ENCODE measurements at places on chromosomes 2 and 18.

GRCh38 chr2:147845411-147845971, 662 bp downstream of the ACVR2A start:
- no peak for DNase-seq

DNA sequence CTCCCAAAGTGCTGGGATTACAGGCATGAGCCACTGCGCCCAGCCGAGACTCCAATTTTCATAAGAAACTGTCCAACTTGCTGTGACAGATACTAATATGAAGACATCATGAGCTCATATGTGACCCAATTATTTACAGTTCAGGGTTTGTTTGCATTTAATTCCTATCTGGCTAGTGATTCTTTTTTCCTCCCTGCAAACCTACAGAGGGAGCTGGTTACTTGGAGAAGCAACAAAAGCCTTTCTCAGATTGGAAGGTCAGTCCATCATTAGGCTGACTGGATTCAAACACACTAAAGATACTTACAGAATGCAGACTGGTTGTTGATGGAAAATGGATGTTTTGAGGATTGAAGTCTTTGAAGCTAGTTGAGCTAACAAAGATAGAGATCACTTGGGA, 176.4 kb downstream of the ANKRD44 start:
- no peak for DNase-seq

GRCh38 chr18:28013066-28013465, 163.9 kb downstream of the CDH2 start:
- DNase-seq, result no peak

- DNase-seq, result no peak
These were observed 216.3 kb upstream of the DTNA start for GRCh38 chr18:34493566-34494358.

GRCh38 chr2:64214281-64215115, 70.3 kb upstream of the PELI1 start:
- no peak for DNase-seq

GRCh38 chr2:197092431-197092830, 165.9 kb upstream of the PGAP1 start:
- DNase-seq, result no peak

DNA sequence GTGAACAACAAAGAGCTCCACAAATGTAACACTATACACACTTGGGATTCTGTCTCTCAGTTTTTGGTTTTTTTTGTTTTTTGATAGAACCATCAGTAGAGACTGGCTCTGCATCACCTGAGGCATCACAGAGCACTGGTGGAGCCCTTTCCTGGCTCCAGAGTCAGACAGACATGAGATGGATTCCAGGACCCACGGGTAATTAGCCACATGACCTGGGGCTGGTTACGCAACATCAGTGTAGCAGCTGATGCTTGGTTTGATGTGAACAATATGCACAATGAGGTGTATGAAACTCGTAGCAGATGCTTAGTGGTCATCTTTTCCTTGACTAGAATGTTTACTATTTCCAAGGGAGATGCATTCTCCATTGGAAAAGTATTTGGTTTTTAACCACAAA, 40.7 kb downstream of the CMPK2 start:
- DNase-seq, result no peak

DNA sequence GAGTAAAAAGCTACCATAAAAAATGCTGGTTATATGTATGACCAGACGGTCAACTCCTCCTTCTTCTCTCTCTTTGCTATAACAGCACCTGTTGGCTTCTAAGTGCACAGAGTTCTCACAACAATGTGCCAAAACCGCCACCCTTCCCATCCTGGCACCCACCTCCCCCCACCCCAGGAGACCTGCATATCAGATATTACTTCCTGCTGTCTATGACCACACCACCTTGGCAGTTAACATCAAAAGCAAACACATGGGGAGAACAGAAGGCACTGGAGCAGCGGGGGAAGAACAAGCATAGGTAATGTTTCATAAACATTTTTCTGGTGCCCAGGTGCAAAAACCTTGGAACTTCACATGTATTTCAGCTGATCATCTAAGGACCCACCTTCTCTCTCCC, 15.5 kb downstream of the SPRED2 start:
- no peak for DNase-seq

GRCh38 chr2:71419145-71419544, 34.2 kb upstream of the DYSF start:
- DNase-seq, result no peak

GRCh38 chr18:45621061-45621511, 5.8 kb downstream of the SLC14A2 start:
- DNase-seq, result no peak

DNA sequence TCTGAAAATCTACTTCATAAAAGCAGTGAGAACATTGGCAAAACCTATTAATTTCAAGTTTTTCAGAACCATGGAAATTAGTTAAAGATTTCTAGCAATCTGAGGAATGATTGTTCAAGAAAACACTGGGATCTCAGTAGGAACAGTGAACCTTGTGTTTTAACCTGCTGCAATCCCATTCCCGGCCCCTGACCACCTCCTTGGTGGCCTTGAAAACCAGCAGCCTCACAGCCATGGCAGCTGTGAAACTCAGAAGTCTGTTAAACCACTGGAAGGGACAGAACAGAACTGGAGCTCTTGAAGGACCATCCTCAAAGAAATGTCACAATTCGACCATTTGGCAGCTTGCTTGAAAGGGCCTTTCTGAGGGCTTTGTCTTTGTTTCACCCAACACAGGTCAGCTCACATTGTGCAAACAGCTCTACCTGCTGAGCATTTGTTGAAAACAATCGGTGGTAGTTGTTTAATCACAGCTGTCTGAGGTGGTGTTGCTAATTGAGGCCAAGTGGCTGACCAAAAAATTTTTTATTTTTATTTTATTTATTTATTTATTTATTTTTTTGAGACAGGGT, 25.8 kb downstream of the NEDD4L start:
- no peak for DNase-seq

GRCh38 chr2:120251880-120252224, 800 bp upstream of the RALB start:
- DNase-seq, result no peak

DNA sequence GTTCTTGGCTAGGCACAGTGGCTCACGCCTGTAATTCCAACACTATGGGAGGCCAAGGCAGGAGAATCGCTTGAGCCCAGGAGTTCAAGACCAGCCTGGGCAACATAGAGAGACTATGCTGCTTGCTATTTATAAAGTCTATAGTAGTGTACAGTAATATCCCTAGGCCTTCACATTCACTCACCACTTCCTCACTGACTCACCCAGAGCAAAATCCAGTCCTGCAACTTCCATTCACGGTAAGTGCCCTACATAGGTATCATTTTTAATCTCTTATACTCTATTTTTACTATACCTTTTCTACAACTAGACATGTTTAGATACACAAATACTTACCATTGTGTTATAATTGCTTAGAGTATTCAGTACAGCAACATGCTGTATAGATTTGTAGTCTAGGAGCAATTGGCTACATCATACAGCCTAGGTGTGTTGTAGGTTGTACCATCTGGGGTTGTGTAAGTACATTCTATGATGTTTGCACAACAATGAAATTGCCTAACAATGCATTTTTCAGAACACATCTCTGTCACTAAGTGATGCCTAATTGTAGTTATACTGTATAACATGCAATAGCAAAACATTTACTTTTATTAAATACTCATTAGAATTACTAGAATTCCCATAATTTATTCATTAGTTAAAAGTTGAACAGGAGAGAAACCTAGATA, 8.8 kb downstream of the DHX57 start:
- DNase-seq, result no peak

GRCh38 chr18:64403784-64404503, 255.1 kb upstream of the LINC00305 start:
- DNase-seq, result no peak

DNA sequence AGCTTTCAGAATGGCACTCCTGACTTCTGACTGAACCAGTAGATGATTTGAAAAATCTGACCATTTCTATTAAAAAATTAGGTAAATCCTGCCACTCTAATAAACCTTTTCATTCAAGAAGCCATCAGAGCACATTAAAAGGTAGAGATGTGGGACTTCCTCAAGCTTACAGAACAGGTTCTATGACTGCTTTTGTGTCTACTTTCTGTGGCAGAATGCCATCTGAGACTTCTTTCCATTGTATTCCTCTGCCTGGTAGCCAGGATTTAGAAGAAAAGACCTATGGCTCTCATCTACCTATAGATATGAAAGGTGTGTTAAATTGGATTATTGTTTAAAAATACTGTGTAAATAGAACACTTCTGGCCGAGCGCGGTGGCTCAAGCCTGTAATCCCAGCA, 99.9 kb upstream of the NABP1 start:
- DNase-seq, result no peak

GRCh38 chr2:228731517-228731916, 539.6 kb downstream of the PID1 start:
- DNase-seq, result no peak

DNA sequence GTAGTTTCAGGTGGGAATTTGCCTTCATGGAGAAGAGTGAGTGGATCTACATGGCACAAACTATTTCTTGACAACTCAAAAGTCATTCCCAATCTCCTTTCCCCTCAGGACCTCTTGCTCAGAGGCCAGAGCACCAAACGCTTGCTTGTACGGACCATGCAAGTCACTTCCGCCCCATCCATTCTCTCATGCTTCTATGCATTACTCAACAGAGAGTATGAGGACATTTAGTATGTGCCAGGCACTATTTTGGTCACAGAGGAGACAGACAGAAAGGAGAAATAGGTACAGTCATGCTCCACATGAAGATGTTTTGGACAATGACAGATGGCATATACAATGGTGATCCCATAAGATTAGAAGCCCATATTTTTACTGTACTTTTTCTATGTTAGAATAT, 117.5 kb downstream of the ACTR3 start:
- no peak for DNase-seq

- DNase-seq, result no peak
These were observed 74.9 kb downstream of the ANKRD44 start for GRCh38 chr2:197235711-197236110.

DNA sequence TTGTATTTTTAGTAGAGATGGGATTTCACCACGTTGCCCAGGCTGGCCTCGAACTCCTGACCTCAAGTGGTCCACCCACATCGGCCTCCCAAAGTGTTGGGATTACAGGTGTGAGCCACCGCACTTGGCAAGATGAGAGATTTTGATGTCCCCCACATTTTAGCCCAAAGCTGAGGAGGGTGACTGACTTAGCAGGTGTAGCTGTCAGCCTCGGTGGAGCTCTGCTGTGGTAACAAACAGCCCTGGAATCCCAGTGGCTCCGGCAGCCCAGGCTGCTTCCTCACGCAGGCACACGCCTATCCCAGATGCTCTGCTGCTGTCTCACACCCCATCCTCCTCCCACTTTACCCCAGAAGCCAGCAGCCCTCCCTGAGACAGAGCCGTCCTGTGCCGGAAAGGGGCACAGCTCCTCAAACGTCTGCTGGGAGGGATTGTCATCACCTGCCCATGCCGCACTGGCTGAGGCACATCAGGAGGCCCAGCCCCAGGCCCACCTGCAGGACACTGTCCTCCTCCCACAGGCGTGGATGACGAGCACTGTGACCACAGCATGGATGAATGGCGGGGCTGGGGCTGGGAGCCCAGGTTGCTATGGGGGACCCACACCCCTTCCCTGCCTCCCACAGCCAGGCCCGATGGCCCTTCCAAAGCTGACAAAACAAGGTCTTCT, 10.6 kb upstream of the BOK start:
- DNase-seq, result no peak

- peak; percentile 53 for DNase-seq
These were observed 83.9 kb downstream of the ARHGEF4 start for GRCh38 chr2:130920415-130921163.

DNA sequence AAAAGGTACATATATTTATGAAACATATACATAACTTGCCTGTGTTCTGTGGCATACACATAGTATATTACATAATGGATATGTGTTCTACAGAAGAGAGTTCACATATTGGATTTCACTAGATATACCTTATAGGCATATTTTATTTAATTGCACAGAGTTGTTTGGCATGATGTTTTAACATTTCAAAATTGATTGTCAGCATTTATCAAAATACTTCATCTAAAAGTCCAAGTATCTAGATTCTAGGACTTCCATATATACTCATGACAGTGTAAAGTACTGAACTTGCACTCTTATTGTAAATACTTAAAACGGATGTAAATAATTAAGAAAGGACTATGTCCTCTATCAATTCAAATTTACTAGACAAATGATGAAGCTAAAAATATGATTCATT, 995.3 kb upstream of the LRRTM1 start:
- no peak for DNase-seq

DNA sequence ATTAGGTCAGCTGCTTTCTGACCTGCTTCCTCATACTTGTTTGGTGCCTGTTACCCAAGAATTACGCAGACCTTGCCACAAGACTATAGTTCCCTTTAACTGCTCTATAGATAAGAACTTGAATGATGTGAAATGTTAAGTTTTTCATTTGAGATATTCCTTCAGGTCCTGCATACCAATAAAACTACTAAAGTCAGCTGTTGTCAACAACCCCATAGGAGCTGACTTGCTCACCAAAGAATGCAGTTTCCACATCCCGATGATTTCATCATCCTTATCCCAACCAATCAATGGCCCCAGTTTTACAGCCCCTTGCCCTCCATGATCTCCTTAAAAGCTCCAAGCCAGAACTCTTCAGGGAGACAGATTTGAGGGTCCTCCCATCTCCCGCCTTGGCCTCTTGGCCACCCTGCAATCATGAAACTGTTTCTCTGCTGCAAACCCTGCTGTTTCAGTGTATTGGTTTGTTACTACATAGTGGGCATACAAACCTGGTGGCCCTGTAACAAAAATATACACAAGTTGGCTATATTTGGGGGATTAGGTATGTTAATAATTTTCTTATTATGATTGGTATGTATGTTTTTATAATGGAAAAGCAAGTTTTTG, 396.3 kb upstream of the CHST9 start:
- DNase-seq, result no peak

DNA sequence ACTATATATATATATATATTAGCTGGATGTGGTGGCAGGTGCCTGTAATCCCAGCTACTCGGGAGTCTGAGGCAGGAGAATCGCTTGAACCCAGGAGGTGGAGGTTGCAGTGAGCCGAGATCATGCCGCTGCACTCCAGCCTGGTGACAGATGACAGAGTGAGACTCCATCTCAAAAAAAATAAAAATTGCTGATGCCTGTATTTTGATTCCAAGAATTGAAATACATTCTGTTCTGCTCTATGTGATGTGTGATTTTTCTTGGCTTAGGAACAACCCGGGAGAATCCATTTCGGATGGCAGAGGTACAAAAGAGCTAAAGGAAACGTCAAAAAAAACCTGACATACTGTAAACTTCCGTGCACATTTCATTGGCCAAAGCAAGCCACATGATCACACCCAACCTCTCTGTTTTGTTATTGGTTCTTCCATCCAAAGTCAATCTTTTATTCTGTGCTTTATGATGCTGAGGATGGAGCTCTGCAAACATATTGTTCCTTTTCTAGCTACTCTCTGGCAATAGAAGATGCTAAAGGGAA, 478.1 kb upstream of the MAP2 start:
- DNase-seq, result no peak

Measured in stimulated activated CD8-positive, alpha-beta memory T cell treated with anti-CD3 and anti-CD28 coated beads, Interleukin-15, amount 100 ng/mL, for 1 hour (primary cell).